Lower leg skin (tissue), 4 donors: ENCODE measurements at places on chromosomes 7 and 10.

GRCh38 chr7:126079151-126079550 lies 1149.5 kb upstream of the POT1 start:
- no peak for DNase-seq

DNA sequence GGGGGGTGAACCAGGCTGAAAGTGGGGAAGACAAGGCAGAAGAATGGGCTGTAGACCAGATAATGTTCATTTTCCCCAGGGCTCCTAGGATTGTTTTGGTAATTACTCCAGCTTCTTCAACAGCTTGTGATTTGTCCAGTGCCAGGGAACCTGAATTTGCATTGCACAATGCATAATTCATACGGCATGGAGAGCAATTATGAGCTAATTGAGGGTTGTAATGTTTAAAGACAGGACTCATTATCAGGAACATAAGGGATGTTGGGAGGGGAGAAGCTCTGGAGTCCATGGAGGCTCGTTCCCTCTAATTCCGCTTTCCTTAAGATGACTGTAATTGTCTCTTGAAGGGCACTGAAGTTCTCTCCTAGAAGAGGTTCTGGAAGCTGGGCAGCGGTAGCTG lies 405.0 kb upstream of the ZMIZ1 start:
- no peak for DNase-seq

DNA sequence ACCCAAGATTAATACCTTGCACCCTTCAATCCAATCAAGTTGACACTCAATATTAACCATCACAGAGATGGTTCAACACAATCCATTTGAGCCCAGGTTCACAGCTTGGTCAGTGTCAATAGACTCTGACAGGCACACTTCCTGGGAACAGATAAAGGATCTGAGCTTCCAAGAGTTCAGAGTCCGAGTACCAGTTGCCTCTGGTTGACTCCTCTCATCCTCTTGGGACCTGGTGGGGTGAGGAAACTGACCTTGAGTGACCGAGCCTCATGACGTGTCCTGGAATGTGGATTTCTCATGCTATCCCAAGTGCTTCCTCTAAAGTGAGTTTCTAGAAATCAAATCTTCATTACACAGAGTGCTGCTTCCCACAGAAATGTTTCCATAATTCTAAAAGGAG lies 162.0 kb downstream of the CYP26A1 start:
- DNase-seq, result no peak

DNA sequence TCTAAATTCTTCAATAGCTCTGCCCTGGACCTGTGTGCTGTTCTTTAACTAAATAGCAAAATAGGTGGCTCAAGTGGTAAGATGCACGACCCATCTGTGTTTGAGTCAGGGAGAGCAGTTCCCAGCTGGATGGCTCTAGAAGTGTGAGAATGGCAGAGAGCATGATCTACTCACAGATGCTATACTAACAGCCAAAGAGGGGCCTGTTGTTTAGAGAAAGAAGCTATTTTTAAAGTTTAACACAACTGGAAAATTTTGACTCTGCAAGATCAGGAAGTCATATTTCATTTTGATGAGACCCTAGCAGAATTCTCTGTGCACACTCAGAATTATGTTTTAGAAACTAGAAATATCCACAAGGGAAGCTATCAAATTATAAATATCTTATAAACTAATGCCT lies 87.4 kb upstream of the PIP4K2A start:
- DNase-seq, result no peak

DNA sequence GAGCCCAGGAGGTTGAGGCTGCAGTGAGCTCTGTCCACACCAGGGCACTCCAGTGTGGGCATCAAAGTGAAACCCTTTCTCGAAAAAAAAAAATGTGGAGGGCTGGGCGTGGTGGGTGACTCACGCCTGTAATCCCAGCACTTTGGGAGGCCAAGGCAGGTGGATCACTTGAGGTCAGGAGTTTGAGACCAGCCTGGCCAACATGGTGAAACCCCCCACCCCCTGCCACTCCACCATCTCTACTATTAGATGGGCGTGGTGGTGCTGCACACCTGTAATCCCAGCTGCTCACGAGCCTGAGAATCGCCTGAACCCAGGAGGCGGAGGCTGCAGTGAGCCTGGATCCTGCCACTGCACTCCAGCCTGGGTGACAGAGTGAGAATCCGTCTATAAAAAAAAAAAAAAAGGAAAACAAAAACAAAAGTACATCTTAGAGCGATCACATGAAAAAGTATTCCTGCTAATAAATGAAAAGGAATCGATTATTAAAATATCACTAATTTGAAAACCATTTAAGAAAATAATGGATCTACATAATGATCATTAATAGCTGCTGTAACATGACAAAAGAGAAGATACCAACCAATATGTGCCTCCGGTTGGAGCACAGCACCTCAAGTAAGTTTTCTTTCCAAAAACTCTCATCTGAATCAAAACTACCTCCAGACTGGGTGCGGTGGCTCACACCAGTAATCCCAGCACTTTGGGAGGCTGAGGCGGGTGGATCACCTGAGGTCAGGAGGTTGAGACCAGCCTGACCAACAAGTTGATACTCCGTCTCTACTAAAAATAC lies 4.9 kb downstream of the HNRNPF start:
- no peak for DNase-seq

- DNase-seq, result no peak
Observed at GRCh38 chr10:96073722-96074121, 30.3 kb downstream of the CCNJ start.

GRCh38 chr7:86939197-86939814 lies 120.1 kb downstream of the ELAPOR2 start:
- no peak for DNase-seq

DNA sequence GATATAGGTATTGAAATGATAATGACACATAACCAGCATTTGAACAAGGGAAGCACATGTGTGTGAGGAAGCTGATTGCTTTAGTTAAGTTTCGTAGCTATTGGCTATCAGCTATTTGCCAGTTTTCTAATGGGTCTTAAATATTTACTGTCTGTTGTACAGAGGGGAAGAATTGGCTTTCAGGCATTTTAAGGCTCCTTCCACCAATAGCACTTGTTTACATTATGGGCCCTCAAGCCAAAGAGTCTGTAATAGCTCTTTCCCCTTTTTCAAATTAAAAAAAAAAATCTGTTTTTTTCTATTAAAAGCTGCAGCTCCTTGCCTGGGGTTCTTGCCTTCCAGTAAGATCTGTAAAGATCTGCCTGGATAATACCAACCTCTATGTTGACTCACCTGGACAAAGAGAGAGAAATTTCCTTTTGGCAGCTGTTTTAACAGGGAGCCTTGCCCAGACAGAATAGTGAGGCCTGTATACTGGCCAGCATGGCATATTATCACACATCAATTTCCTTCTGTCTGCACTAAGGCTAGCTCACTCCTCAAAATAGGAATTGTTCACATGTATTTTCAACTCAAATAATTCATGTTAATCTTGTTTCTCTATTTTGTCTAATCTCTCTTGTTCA lies 104.7 kb upstream of the LRGUK start:
- DNase-seq, result no peak

DNA sequence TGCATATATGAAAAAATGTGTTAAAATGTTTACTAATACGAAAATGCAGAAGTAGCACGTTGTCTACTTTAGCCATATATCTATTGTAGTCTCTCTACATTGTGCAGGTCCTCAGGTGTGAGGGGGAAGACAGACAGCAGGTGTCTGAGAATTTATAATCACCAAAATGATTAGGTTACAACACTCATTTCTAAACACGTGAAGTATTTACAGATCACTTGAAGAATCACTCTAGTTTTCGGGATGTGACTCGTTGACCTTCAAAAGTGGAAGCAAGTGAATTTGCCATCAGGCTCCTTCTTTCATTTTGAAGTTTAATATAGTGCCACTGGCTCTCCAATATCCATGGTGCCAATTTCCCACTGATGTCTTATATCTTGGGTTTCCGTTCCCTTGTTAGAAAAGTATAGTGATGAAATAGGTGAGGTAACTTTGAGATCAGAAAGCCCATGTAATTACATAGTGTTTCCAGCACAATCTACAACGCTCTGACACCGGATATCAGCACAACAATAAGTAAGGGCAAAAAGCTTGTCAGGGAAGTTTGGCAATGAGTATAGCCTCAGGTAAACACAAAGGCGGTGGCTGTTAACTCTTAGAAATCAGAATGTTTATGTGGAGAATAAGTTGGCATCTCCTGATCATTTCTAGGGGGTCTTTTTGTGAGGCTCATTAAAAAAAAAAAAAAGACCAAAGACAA lies 57.5 kb upstream of the SP4 start:
- DNase-seq, result no peak

DNA sequence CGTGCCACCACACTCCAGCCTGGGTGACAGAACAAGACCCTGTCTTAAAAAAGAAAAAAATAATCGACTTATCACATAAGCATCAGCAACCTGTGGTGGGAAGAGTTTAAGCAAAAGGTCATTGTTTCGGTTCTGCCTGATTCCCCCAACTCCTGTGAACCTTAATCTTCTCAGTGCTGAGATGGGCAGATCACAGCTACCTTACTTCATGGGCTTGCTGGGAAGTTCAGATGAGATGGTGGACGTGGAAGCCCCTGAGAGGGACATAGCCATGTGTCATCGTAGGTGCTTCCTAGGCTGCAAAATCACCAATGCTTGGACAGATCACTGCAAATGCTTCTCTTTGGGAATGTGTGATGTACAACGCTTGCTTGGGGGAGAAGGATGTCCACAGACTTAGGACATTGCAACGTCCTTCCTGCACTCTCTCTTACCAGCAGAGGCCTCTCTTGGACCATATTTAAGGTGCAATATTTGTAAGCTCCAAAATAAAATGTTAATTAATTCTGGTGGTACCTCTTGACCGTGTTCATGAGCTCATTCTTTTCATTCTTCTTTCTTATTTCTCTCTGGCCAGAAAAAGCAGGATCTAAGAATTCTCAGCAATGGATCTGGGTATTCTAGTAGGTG lies 8.6 kb downstream of the GJD4 start:
- DNase-seq, result no peak

DNA sequence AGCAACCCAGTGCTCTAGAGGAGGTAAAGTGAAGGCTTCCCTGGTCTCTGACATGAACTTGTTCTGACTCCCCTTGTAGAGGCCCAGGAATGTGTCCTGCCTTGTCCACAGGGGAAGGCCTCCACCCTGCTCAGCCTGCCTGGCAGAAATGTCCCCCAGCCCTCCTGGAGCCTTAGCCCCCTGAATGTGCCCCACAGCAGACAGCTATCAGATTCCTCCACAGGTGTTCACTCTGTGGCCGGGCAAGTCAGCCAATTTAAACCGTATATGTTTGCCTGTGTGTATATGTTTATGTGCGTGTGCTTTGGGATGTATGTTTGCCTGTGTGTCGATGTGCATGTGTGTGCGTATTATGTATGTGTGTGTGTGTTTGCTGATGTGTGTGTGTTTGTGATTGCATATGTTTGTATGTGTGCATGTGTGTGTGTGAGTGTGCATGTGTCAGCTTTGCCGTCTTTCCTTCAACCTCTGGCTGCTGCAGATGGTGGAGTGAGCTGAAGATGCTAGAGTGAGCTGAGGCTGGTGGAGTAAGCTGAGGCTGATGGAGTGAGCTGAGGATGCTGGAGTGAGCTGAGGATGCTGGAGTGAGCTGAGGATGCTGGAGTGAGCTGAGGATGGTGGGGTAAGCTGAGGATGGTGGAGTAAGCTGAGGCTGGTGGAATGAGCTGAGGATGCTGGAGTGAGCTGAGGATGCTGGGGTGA lies 68.9 kb upstream of the ANTXRL start:
- peak; percentile 75 for DNase-seq

GRCh38 chr10:28280652-28281051 lies 22.2 kb downstream of the MPP7 start:
- no peak for DNase-seq

DNA sequence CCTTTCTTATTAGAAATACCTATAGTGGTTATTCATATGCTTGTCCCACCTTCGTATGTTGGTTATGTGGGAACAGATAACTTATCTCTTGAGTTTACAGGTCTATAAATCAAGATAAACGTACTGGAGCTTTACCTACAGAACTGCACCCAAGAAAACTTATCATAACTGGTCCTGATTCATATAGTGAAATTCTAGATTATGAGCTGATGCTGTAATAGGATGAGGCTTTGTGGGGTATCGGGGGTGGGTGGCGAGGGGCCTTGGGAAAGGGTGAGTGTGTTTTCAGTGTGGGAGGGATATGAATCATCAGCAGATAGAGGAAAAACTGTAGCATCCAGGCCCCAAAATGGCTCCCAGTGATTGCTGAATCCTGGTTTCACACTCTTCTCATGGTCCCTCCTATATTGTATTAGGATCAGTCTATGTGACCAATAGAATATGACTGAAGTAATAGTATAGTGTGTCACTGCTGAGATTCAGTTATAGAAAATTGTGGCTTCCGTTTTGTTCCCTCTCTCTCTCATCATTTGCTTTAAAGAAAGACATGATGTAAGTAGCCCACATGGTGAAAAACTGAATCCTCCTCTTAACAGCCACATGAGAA lies 706.8 kb upstream of the LRRTM3 start:
- no peak for DNase-seq

GRCh38 chr10:109922358-109922975 lies 844 bp downstream of the XPNPEP1 start:
- DNase-seq, result no peak

DNA sequence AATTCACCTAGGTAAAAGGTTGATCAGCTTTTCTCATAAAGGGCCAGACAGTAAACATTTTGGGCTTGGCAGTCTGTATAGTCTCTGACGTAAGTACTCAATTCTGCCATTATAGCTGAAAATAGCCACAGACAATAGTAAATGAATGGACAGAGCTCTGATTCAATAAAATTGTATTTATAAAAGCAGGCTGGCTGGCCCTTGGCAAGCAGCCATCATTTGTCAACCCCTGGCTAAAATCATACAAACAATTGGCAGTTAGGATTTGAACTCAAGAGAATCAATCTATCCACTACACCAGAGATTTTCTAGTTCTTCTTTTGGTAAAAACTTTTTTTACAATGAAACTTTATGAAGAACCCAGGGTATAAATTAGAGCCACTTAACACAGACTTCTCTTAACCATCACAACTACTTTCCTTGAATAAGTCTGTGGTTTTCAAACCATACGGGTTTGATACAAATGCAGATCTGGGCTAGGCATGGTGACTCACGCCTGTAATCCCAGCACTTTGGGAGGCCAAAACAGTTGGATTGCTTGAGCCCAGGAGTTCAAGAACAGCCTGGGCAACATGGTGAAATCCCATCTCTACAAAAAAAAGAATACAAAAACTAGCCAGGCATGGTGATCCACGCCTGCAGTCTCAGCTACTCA lies 124.5 kb downstream of the SLC16A9 start:
- no peak for DNase-seq

GRCh38 chr7:139830782-139831501 lies 1.9 kb downstream of the TBXAS1 start:
- DNase-seq, result no peak

DNA sequence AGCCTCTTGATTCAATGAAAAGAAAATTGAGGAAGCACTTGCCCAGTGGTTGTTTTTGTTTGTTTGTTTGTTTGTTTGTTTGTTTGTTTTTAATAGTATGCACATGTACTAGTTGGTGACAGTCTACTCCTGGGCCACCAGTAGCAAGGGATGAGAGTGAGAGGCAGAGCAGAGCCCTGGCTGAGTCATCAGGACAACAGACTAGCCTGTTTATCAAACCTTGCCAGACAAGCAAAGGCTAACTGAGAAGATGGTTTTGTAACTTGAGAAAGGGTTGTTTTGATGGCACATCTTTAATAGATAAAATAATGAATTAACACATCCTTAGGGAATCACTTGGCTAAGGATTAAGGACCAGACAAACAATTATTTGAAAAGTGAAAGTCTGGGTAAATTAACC lies 78.1 kb downstream of the INHBA start:
- DNase-seq, result peak; percentile 78
